ENCODE measurements at places on chromosomes 7 and 10.

DNA sequence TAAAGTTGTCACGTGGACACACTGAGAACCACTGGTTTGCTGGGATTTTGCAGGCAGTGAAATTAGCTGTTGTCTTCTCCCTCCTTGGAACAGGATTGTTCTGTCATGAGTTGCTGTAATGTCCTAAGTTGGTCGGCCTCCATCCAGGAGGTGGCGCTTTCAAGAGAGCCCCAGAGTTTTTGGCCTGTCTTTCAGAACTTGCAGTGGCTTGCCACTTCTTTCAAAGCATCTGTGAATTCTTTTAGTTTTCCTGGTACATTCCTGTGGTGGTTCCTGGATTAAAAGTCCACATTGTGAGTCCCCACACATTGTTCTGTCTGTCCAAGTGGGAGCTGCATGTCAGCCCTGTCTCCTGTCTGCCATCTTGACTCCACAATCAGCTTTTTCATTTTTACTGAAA lies 133.8 kb downstream of the PON1 start:
- DNase-seq = peak; percentile 37

DNA sequence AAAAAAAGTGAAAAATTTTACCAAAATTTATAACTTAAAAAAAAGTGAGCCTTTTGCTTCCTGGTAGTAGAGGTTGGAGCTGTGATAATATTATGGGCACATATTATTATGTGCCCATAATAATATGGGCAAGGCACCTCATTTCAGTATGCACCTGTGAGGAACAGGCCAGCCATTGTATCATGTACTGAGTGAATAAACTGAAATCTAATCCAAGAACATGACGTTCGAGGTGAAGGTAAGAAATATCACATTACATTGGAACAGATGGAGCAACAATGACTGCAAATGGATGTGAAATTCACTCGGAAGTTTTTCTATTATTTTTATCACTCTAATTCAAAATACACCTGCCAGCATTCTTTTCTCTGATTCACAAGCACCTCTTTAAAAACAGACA lies 216.0 kb downstream of the KLF6 start:
- no peak for DNase-seq

DNA sequence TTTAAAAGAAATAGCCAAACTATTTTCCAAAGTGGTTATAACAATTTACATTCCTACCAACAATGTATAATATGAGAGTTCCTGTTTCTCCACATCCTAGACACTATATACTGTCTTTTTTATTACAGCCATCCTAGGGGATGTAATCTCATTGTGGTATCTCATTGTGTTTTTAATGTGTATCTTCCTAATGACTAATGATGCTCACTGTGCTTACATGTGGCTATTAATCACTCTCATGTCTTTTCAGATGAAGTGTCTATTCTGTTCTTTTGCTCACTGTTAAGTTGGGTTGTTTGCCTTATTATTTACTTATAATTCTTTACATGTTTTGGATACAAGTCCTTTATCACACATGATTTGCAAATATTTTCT lies 71.8 kb downstream of the ZNF438 start:
- no peak for DNase-seq

GRCh38 chr10:3470191-3470590 lies 297.6 kb upstream of the PITRM1 start:
- no peak for DNase-seq

DNA sequence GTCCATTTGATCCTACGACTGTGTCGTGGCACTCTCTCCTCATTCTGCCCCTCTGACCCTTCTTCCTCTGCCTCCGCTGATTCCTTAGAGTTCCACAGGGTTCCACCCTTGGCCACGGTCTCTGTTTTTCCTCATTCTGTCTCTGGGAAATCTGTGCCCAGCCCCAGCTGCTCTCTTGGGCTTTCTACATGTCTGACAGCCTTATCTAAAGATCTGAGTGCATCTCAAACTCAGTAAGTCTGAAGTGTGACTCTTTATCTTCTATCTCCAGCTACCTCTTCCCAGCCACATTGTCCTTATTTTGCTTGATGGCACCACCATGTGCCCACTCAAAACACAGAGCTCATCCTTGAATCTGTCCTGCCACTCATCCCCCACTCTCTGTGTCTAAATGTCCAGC lies 62.1 kb upstream of the AQP1 start:
- DNase-seq = no peak

DNA sequence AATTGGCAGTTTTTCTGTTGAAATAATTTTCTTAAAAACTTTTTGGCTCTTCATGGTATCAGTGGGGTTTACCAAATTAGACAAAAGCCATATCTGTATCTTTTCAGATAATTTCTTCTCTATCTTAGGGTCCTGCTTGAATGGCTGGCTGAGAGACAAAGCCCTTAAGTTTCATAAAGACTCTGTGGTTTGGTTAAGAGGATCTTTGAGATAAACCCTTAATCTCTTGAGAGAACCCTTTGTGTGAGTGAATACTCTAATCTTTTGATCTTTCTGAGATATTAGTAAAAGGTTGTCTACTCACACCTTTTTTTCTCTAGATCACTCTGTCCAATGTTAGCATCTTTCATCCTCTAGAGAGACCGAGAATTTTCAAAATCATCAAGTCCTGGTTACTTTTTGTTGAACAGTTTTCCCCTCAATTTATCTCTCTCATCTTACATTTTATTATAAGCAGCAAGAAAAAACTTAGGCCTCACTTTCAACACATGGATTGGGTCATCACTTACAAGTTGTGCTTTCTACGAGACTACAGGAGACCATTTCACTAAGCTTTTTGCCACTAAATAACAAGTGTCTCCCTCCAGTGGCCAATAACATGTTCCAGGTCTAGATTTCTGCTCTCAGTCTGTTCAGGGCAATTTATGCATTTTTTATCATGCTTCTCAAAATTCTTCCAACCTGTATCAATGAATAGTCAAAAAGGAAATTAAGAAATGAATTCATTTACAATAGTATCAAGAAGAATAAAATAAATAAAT lies 28.4 kb downstream of the DNAJC9 start:
- DNase-seq = peak; percentile 61

DNA sequence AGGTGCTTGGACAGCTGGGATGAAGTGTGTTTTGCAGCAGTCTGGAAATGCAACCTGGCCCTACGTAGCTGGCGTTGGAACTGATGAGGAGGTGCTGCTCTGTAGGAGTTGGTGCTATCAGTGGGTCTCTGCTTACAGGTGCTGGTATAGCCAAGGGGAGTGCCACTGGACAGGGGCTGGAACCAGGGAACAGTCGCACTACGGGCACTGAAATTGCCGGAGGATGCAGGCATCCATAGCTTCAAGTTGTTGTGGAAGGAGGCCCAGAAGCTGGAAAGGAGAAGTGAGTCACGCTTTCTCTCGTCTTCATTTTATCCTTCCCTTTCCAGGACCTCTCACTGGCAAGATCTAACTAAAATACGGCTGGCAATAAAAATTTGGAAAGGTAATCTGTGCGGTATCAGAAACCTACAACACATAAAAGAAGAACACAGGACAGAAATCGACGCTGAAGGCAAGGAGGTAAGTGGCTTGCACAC lies 25.8 kb downstream of the MACC1 start:
- DNase-seq = no peak

GRCh38 chr7:46680147-46680546 lies 759.1 kb upstream of the IGFBP3 start:
- no peak for DNase-seq

DNA sequence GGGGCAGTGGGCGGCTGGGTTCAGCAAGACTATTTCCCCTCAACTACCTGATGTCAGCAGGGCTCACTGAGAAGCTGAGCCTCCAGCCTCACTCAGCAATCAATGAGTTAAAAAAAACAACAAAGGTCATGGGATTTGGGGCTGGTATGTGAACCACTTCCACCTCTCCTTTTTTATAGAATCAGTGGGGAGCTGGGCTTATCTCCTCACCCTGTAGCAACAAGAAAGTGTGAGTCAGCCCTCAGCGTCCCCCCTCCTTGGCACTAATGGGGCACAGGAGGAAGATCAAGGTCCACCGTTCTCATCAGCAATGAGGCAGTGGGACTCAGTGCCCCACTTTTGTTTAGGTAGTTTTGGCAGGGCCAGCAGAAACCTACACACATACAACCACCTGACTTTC lies 823.5 kb upstream of the POM121L12 start:
- no peak for DNase-seq

DNA sequence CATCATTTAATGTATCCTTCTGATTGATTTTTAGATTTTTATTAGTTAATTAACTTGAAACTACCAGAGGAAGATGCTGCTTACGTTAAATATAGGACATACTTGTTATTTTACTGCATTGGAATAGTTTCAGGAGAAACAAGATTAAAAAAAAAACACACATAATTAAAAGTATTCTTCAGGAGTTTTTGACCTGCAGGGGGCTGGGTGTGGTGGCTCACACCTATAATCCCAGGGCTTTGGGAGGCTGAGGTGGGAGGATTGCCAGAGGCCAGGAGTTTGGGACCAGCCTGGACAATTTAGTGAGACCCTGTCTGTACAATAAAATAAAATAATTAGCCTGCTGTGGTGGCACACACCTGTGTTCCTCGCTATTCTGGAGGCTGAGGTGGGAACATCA lies 10.7 kb downstream of the CBLL1 start:
- no peak for DNase-seq

- no peak for DNase-seq
Measured at GRCh38 chr10:97197030-97197500, 11.3 kb upstream of the SLIT1 start.

GRCh38 chr7:44767134-44767911 lies 18.7 kb downstream of the ZMIZ2 start:
- no peak for DNase-seq

DNA sequence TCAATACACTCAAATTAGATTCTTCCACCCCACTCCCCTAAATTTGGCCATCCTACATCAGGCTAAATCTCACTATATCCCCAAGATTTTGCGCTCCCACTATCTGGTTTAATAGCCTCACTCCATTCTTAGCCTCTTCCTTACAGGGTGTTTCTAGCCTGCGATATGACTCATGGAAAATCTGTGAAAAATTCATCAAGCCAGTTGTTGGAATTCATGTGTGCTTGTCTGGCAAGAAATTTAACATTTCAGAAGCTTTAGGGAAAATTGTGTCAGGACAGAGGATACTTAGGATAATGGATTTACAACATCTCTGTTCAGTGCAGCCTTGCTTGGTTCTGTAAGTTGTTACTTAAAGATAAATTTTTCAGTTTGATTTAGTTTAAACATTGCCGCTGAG lies 1249.9 kb upstream of the AUTS2 start:
- no peak for DNase-seq

DNA sequence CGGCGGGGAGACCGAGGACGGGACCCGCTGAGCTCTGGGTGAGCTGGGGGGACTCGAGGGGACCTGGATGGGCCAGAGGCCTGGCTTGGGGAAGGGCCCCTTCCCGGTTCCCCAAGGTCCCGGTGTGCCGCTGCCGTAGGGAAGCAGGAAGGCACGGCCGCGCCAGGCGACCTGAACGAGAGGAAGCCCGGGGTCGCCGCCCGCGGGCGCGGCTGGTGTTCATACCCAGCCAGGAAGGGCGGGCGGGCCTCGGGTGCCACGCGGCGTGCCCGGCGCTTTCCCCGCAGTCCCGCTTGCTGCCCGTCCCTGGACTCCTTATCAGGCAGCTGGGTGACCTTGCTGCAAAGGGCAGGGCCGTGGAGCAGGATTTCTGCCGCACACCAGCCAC lies 38.0 kb downstream of the ZNF777 start:
- DNase-seq = no peak

- peak; percentile 63 for DNase-seq
Measured at GRCh38 chr7:12719981-12720865, 32.8 kb downstream of the ARL4A start.

- no peak for DNase-seq
Measured at GRCh38 chr10:5496261-5497250, 2.8 kb downstream of the CALML5 start.

DNA sequence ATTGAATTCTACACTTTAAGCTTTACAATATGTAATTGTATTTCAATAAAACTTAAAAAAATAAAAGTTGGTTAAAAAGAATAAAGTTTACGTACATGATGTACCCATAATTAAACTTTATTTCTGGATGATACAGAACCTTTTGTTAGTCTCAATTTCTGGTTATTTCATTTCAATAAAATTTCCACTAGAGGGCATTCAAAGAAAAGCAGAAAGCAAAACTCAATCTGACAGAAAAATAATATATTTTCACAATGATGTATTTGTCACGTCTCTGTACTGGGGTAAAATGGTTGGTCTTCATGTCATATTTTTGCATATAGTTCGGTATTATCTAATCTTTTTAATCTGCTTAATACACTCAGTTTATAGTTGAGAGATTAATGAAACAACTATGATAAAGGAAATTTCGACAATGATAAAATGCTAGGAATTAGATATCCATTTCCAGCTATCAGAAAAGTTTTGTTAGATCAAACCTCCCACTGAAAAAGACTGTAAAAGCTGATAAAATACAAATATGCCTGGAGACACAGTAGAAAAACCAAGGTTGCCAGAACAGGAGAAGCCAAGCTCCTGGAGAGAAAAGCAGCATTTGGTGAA lies 27.4 kb downstream of the ASZ1 start:
- DNase-seq = peak; percentile 48

DNA sequence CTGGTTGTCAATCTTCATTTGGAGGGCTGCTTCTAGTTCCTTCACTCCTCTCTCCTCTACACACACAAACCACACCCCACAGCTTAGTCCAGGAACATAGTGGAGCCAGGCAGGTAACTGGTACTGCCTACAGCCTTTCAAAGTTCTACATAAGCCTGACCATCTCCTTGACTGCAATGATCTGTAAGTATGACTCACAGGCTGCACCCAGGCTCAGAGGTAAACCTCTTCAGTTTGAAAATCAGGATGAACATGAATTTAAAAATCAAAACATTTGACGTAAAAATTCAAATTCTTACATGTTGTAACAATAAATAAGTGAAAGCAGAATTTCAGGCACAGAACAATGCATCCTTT lies 68.7 kb upstream of the C10orf120 start:
- no peak for DNase-seq

DNA sequence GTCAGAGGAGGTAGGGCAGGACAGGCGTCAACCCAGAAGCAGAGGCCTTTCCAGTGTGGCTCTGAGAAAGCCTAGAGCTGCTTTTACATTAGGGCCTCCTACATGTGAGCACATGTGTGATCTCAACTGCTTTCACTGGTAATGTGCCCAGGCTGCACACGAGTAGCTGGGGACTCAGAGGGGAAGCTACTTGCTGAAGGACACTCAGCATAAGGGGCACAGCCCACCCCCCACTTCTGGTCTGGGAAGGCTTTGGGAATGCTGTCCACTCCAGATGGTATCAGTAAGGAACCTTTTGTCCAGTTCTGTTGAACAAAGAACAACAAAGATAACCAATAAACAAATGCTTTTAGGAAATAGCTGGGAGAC lies 18.9 kb downstream of the PRF1 start:
- DNase-seq = no peak

- DNase-seq = peak; percentile 53
Measured at GRCh38 chr10:124315591-124316270, 103.0 kb downstream of the OAT start.

GRCh38 chr7:108308276-108308675 lies 148.0 kb downstream of the NRCAM start:
- DNase-seq = no peak

DNA sequence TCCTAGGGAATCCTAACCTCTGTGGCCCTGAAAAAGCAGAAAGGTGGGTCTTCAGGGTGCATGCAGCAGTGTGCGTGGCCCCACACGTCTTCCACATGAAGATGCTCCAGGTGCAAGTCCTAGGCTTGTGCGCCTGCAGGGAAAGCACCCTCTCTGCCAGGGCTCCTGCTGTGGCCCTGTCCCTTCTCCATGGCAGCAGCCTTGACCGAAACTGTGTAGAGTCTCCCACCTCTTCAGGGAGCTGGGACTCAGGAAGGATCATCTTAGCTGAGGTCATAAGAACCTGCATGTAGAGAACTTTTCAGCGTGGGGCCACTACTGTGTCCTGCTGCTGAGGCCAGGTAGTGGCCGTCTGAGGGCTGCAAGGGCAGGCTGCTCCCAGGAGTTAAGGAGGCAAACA lies 6.3 kb upstream of the CSGALNACT2 start:
- no peak for DNase-seq

GRCh38 chr7:82433507-82433906 lies 10.1 kb downstream of the CACNA2D1 start:
- DNase-seq = no peak
